ENCODE measurements at places on chromosomes 1 and 21.

DNA sequence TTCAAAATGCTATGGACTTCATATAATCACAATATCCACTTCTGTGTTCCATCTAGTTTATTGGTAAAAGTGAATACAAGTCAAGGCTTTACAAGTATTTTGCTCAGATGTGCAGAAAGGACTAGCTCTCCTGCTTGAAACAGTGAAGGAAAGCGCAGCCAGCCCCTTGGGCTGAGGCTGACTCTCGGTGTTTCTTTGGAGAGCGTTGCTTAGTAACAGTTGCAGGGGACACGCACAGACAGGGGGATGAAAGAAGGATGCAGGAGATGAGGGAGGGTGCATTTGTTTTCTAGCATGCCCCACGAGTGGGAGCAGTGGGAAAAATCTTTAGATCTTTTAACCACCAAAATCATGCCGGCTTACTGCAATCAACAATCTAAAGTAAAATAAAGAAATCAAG is 9.1 kb downstream of the PYCR2 start:
- DNase-seq = no peak

DNA sequence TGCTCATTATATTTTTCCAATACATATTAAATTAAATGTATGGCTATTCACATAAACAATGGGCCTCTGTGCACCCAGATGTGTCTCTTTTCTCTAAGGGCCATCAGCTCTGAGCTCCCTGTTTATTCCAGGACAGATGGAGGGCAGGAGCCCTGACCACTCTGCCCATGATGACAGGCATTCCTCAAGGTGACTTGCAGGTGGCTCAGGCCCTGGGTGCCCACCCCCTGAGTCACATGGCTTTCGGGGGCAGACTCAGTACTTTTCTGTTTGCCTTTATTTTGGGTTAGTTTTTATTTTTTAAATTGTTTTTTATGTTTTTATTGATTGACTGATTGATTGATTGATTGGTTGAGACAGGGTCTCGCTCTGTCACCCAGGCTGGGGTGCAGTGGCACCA is 6.4 kb upstream of the LRP8 start:
- no peak for DNase-seq

DNA sequence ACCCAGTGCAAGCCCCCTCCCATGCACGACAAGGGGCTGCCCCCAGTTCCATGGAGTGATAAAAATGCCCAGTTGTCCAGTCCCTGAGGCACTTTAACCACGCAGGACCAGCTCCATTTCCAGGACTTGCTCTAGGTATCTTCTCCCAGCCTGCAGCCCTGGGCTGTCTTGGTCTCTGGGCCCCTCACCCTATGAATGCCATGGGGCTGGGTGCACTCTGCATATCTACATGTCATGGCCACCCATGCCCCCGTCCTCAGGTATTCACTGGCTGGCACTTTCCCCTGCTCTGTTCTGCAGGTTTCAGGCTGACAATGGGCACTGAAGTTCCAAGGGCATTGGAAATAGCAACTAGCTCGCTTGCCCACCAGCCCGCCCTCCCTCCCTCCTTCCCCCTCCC is 19.6 kb upstream of the C1orf174 start:
- DNase-seq = no peak

DNA sequence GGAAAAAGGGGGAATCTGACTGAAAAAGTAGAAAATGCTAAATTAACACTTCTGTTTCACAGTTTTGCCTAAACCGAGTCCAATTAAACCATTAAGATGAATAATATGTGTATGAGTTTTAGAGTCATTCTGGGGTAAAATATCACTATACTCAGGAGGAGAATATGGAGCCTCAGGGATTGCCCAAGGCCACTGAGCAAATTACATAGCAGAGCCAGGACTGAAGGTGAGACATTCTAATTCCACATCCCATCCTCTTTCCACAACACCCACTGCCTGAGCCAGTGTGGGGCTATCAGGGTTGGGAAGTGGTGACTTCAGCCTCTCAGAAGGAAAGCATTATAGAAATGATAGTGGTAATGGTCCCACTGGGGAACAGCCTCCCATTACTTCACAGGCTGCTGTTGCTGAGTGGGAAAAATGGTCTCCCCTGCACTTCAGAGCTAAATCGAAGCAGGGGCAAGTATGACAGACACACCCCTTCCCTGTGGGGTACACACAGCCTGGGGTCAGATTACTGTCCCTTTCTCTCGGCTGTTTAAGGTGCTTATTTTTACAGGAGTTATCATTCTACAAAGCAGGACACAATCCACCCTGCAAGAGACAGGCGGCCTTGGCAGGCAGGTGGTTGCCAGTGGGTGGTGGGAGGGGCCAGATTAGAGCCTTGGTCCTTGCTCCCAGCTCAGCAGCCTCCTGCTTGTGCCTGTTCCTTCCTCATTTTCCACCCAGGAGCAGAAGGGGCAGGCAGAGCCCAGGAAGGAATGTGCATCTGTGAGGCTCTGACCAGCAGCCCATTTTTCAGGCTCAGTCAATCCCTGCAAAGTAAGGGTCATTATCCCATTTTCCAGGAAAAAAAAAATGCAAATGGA is 9.5 kb upstream of the BCAR3 start:
- no peak for DNase-seq

GRCh38 chr1:203083463-203083921 is 2.3 kb downstream of the MYOG start:
- no peak for DNase-seq

DNA sequence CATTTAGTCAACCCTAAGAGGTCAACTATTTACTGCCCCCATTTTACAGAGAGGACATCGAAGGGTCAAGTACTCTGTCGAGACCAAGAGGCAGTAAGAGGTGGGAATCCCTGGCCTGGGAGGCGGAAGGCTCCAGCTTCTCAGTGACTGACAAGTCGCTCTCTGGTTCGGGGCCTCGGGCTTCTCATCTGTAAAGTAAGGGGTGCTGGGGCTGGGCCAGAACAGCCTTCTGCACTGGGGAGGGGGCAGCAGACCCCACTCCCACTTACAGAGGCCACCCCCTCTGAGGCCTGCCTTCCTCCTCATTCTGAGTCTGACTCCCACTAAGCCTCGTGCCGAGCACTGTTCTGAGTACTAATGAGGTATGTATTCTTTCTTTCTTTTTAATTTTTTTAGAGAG is 17.0 kb upstream of the IFNLR1 start:
- no peak for DNase-seq

DNA sequence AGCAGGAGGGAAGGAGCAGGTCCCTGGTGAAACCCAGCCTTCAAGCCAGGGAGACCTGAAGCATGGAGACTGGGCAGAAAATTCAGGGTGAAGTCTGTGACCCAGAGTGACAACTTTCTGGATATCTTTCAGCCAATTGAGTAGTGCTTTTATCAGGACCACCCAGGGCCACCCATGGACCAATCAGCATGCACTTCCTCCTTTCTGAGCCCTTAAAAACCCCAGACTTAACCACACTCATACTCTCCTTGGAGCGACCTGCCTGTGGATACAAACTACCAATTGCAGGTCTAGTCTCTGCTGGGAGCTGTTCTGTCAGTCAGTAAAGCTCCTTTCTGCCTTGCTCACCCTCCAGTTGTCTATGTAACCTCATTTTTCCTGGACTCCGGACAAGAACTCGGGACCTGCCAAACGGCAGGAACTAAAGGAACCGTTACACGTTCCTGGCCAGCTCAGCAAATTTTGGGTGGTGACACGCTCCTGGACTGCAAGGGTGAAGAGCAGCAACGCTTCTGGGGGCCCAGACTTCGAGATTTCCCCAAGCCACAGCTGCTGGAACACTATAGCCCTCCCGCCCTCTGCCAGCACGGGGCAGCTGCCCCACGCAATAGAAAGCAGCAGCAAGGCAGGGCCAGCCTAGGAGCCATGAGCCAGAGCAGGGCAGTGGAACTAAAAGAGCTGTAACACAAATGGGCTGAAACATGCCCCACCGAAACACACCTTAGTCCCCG is 1183.4 kb downstream of the AMY1C start:
- DNase-seq = no peak

DNA sequence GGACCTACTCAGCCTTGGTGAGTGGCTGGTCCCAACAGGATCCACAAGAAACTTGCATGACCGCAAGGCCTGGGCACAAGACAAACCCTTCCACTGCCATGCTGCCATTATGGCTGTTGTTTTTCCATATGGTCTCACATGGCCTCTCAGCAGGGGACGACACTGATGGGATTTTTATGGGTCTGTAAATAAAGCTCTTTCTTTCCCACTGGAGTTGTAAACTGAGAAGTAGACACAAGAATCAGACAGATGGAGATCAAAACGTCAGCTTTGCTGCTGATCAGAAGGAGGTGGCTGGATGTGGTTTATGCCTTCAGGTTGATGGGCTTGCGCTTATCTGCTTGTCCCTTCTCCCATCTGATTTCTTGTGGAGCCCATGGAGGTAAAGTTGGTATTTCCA is 138.1 kb upstream of the KCNJ6 start:
- no peak for DNase-seq

DNA sequence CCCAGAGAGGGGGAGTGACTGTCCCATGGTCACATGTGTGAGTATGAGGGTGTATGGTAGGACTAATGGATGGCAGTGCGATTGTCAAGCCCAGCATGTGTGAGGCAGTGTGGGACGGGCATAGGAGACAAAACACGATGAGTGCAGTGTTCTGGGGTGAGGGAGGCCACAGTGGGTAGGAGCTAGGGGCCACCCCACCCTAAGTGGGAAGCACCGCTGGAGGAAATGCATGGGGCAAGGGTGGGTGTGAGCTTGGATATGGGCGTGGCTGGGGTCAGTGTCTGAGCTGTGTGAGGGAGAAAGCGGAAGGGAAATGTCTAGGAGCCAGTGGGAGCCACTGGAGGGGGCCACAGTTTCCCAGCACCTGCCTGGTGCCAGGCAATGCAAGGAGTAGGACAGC is 56.5 kb downstream of the FOXO6 start:
- no peak for DNase-seq

DNA sequence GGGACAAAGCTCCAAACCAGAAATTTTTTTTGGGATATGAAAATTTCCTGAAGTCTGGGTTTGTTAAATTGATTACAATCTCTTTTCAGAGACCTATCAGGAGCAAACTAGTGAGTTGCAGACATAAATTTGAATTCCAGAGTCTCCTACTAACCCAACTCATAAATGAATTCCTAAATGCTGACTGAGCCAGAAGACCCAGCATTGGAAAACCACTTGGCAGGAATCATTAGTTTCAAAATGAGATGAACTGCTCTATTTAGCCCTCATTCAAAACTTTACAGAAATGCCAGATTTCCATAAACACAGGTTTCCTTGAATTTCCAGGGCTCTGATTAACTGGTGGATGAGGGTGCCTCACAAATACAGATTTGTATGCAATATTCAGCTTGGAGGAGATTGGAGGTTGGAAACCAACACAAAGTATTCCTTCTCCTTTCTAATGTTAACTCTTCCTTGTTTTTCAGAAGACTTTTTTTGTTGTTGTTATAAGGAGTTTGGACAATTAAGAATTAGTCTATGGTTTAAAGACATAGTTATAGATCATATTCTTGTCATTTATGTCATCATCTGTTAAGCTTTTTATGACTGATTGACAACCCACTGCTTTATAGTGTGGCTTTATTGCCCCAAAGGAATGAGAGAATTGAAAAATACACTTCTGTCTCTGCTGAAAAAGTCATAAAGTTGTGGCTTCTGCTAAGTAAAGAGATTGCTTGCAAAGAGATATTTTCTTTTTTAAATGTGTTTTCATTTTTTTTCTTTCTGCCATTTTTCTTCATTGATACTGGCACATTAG is 222.8 kb downstream of the HLX start:
- DNase-seq = no peak

- DNase-seq = no peak
Measured at GRCh38 chr1:84146411-84147032, 2.5 kb downstream of the PRKACB start.

DNA sequence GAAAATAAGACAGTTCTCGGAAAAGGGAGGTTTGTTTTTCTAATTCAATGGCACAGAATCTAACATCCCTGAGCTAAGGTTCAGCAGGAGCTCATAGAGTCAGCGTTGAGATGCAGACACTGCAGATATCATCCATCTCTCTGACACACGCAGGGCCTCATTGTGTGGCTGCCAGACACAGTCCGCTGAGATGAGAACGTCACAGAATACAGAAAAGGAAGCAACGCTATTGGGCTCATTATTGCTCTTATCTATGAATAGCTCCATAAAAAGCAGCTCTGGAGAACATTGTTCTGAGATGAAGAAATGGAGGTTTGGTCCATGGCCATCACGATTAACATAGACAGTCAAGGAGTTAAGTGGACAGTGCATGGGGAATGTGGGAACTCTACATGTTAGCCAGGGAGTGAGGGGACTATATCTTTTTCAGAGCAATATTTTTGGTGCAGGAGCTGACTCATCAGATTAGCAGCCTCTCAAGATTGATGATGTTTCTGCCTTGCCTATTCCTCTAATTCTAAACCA is 771.6 kb upstream of the CXADR start:
- DNase-seq = no peak

- no peak for DNase-seq
Measured at GRCh38 chr1:4702932-4703331, 48.5 kb downstream of the AJAP1 start.

DNA sequence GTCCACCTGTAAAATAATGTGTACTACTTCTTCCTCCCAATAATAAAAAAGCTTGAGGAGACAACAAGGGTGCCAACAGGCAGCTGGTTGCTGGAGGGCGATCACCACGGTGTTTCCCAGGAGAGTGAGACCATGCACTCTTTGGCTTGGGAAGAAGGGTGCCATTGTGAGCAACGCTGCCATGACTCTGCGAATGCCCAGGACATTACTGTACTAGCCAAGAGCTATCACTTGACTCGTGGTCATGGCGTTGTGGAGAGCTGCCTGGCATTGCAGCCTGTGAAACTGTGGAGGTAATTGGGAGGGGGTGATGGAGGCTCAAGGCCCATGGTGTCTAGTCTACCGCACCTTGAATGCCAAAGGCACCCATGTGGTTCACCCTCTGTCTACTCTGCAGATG is 14.6 kb upstream of the PRMT2 start:
- no peak for DNase-seq

- DNase-seq = no peak
Measured at GRCh38 chr1:85626818-85627217, 46.3 kb downstream of the CCN1 start.

Data from activated CD8-positive, alpha-beta memory T cell treated with anti-CD3 and anti-CD28 coated beads for 1 hour (primary cell).